ENCODE measurements at places on chromosomes 5 and 9.

GRCh38 chr5:118616281-118616680, 372.1 kb downstream of the DTWD2 start:
- no peak for DNase-seq

GRCh38 chr5:27313549-27313948, 275.2 kb upstream of the CDH9 start:
- DNase-seq = no peak

GRCh38 chr5:177388521-177389052, 4.4 kb downstream of the SLC34A1 start:
- DNase-seq = no peak

GRCh38 chr9:122819791-122820489, 8.4 kb downstream of the PDCL start:
- peak; percentile 56 for DNase-seq

- no peak for DNase-seq
These were observed 14.6 kb downstream of the URM1 start for GRCh38 chr9:128385496-128386460.

DNA sequence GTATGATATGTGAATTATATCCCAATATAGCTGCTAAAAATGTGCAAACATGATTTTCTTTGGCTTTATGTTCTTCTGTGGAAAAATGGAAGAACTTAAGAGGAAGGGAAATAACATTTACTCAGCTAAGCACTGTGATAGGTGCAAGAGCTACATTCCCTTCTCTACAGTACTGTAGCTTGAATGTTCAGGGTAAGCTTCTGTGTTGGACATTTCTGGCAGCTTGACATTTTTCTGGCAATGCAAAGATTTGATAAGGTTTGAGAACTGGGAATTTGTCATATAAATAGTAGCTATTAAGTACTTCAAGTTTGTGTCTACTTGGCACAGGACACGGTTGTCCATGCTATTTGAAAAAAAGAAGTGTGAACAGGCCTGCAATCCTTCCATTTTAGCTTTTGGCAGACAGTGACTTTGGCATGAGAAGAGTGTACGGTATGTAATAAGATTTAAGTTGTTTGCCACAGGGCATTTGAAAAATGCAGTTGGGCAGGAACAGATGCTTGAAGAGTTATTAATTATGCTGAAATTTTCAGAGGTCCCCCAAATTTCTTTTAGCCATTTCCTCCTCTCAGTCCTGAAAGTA, 77.6 kb downstream of the KIF4B start:
- DNase-seq = peak; percentile 82

DNA sequence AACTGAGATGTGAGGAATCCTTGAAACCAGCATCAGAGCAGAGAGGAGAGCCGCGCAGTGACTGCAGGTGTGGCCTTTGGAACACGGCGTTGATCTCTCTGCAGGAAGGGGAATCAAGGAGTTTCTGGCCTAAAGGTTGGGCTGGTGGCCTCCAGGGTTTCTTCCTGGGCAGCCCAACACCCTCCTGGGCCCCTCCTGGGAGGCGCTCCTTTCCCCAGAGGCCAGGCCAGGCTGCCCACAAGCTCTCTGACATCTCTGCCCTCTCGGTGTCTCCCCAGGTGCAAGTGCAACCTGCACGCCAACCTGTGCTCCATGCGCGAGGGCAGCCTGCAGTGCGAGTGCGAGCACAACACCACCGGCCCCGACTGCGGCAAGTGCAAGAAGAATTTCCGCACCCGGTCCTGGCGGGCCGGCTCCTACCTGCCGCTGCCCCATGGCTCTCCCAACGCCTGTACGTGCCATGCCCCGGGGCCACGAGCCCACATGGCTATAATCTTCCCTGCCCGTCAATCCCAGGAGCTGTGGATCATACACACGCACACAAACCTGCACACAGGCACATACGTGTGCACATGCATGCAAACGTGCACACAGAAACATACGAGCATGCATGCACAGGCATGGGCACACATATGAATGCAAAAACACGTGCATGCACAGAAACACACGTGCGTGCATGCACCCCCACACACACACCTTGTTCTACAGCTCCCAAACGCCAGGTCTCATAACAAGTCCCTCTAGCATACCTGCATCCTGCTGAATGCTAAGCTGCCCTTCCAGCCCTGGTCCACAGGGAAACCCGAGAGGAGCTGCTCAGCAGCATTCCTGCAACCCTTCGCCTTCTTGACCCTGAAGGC, 64.9 kb downstream of the NTNG2 start:
- no peak for DNase-seq

DNA sequence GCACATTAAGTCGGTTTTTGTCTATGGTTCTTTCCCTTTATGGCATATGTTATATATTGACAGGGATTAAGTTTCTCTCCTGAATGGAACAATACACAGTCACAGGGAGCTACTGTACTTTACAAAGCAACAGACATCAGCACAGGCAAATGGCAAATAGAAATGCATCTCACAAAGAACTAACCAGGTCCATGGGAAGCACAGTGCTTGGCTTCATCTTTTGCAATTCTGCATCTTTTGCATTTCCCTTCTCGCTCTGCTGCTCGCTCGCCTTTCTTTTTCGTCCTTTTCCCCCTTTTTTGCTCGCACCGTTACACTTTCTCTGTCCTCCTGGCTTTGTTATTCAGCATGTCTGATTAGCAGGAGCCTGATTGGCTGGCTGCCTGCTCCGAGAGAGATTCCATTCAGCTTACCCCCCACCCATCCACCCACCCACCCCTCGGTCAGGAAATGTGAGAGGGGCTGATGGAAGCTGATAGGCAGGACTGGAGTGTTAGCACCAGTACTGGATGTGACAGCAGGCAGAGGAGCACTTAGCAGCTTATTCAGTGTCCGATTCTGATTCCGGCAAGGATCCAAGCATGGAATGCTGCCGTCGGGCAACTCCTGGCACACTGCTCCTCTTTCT, at the start of gene ADAMTSL1:
Gene ADAMTSL1, plus strand, starts transcription at position 502 of the 628 bp plus-strand sequence. Its CDS starts 80 bp downstream, at position 582.
- DNase-seq = peak; percentile 77

DNA sequence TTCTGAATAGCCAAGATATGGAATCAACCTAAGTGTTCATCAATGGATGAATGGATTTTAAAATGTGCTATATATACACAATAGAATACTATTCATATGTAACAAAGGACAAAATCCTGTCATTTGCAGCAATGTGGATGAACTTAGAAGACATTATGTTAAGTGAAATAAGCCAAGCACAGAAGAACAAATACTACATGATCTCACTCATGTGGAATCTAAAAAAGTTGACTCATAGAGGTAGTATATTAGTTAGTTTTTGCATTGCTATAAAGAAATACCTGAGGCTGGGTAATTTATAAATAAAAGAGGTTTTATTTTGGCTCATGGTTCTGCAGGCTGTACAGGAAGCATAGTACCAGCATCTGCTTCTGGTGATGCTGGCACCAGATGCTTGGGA, 8.1 kb downstream of the CATSPER3 start:
- DNase-seq = no peak

- DNase-seq = no peak
These were observed 19.9 kb upstream of the SLC6A3 start for GRCh38 chr5:1465117-1465516.

DNA sequence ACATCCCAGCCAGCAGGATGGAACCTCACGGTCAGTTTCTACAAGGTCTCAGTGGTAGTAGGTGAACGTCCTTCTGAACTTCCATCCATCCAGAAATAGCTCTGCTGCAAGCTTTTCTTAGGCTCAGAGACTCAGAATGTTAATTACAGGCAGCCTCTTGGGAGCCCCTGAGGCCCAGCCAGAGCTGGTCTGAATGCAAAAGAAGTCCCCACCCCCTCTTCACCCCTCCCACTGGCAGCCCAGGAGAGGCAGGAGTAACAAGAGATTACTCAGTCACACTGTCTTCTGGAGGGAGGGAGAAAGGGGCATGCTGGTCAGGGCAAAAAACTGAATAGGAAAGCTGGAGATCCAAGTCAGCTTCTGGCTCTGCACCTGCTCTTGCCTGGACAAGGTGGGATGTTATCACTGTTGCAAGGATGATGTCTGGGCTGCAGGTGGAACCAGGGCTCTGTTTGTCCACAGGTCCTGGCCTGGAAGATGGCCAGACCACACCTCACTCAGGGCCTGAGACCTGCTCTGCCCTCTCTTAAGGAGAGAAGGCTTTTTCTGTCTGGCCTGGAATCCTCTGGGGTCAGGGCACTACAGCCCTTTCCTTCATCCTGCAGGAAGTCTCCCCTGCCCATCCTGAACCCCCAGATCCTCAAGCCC, 9.1 kb downstream of the ENHO start:
- DNase-seq = peak; percentile 18

- no peak for DNase-seq
These were observed 44.0 kb downstream of the ST8SIA4 start for GRCh38 chr5:100858987-100859545.

DNA sequence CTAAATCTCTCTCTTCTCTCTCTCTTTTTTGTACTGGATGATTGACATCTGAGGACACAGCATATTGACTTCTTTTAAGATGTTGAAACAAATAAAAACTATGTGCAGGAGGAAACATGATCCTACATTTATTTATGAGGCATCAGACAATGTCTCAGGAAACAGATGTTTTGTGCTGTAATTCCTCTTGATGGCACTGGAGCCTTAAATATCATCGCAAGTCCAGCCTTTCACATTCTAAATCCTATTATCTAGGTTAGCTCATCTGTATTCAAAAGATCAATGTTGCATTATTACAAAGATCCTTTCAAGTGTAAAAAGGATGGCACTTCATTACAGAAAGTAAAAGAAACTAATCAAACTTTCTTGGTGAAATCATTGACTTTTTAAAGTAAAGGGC, 63.9 kb downstream of the MAT2B start:
- DNase-seq = peak; percentile 19

DNA sequence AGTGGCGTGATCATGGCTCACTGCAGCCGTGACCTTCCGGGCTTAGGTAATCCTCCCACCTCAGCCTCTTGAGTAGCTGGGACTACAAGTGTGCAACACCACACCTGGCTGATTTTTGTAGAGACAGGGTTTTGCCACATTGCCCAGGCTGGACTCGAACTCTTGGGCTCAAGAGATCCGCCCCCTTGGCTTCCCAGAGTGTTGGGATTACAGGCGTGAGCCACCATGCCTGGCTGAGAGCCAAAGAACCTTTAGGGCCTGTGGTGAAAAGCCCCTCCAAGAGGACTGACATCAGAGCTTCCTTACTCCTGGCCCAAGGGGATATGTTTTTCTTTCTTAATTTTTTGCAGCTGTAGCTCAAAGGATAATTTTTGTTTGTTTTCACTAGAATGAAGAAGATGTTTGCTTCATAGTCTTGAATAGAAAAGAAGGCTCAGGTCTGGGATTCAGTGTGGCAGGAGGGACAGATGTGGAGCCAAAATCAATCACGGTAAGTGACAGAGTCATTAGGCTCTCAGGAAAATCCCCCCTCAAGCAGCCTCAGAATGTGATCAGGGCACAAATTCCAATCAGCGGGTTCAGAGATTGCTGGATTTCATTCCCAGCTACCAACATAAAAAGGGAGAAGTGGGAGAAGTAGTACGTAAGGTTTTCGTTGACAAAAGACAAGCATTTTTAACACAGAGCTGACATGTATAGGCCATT, 77.1 kb downstream of the GOLPH3 start:
- DNase-seq = peak; percentile 32

GRCh38 chr5:172133359-172134029, 54.5 kb downstream of the STK10 start:
- DNase-seq = peak; percentile 98

DNA sequence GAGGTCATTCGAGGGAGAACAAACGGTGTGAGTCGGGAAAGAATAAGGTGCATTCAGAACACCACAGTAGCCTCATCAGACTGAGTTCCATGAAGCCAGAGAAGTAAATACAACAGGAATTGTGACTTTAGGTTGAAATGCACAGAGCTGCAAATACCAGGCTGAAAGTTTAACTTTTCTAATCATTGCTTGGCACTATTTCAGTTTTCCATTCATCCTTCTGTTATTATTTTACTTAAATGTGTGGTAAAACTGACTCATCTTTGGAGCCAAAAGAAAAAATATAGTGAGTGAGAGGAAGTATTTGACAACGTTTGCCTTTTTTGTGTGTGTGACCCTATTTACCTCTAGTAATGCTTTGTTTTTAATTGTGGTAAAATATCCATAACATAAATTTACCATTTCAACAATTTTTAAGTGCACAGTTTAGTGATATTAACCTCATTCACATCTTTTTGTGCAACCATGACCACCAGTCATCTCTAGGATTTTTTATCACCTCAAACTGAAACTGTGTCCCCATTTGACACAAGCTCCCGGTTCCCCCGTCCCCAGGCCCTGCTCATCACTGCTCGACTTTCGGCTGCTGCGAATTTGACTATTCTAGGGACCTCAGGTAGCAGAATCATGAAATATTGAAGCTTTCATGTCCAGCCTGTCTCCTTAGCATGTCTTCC, 166.8 kb downstream of the HSD17B3 start:
- peak; percentile 32 for DNase-seq

GRCh38 chr5:6634306-6634705, 1.1 kb downstream of the SRD5A1 start:
- DNase-seq = peak; percentile 28

- no peak for DNase-seq
These were observed 152.9 kb downstream of the AUH start for GRCh38 chr9:91208837-91209236.

GRCh38 chr9:96067004-96067403, 191.5 kb downstream of the ERCC6L2 start:
- no peak for DNase-seq

DNA sequence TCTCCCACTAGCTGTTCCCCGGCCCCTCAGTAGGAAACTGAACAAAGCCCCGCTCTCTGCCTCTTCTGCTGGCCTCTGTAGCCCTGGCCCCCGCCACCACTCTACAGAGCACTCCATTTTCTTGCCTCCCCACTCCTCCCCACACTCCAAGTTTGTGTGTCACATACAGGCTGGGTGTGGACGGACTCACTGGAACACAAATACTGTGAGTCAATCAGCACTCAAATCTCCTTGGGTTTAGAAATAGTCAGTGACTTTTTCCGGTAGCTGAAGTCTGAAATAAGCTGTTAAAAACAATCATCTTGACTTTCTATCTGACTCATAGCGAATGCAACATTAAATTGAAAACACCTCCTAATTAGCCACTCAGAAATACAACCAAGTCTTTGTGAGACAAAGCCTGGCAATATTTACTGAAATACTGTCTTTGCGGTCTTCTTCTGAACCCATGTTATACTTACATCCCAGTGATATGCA, 122.5 kb downstream of the LHFPL2 start:
- peak; percentile 81 for DNase-seq

GRCh38 chr9:84542554-84542953, 127.0 kb upstream of the NTRK2 start:
- no peak for DNase-seq

- DNase-seq = no peak
These were observed 170.0 kb downstream of the SLC24A2 start for GRCh38 chr9:19618816-19619215.

DNA sequence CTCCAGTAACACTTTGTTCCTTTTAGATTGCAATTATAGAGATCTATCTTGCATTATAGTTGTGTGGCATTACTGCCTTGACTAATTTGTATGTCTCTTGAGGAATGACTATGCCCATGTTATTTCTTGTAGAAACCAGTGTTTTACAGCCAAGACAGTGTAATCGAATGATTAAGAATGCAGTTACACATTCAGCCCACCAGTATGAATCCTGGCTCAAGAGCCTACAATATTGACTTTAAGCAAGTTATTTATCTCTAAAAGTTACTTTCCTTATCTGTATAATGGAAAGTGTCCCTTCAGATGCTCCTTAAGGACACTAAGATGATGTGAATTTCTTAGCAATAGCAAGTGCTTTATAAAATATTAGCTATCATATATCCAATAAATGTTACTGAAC, 9.7 kb upstream of the SNX24 start:
- no peak for DNase-seq

Data from EH (cell line).